ENCODE measurements at places on chromosomes 1 and 21. TPM values are rescaled to one million over a fixed set of nuclear protein-coding genes. Genes with fewer than 3 reads are reported as not detected.

The MPZL1 gene
- total RNA-seq: 148 TPM

The CA6 gene
- not detected for total RNA-seq

The CNIH3 gene
- 0.81 TPM for total RNA-seq

The LRRC39 gene
- 0.12 TPM for total RNA-seq

The TSSK3 gene
- not detected for total RNA-seq

The MXRA8 gene
- total RNA-seq: not detected

The HRNR gene
- total RNA-seq: not detected

The TMEM61 gene
- not detected for total RNA-seq

The LRRC42 gene
- total RNA-seq: 56.4 TPM

The SPRR2A gene
- total RNA-seq: not detected

The STIL gene
- total RNA-seq: 16.6 TPM

The FLG2 gene
- not detected for total RNA-seq

The LCE3E gene
- not detected for total RNA-seq

The SELENBP1 gene
- total RNA-seq: not detected

The NR1I3 gene
- not detected for total RNA-seq

The IL10 gene
- not detected for total RNA-seq

The CHIT1 gene
- total RNA-seq: not detected

The ARMH1 gene
- not detected for total RNA-seq

The KCNJ15 gene
- not detected for total RNA-seq

The OR2T29 gene
- not detected for total RNA-seq

The DISC1 gene
- total RNA-seq: 0.91 TPM

The AVPR1B gene
- not detected for total RNA-seq

The F13B gene
- total RNA-seq: not detected

The S100A9 gene
- not detected for total RNA-seq

The OR2L3 gene
- not detected for total RNA-seq

The ZNF436 gene
- 16.4 TPM for total RNA-seq

The TMEM269 gene
- total RNA-seq: not detected

The OR2AK2 gene
- total RNA-seq: not detected

The RHD gene
- total RNA-seq: not detected

The AQP10 gene
- not detected for total RNA-seq

The RAB7B gene
- 1.1 TPM for total RNA-seq

Data from Caki2 (cell line).